Occipital lobe (tissue), 3 donors: ENCODE measurements at places on chromosomes 2 and 18. TPM values are rescaled to one million over a fixed set of nuclear protein-coding genes. Genes with fewer than 3 reads are reported as not detected.

GRCh38 chr2:99640635-99641151 lies 150.9 kb upstream of the REV1 start:
- DNase-seq: no peak

- no peak for DNase-seq
Measured at GRCh38 chr2:146579147-146579930, 1265.5 kb upstream of the ACVR2A start.

- DNase-seq: no peak
Measured at GRCh38 chr18:74108460-74108859, 39.2 kb downstream of the FBXO15 start.

DNA sequence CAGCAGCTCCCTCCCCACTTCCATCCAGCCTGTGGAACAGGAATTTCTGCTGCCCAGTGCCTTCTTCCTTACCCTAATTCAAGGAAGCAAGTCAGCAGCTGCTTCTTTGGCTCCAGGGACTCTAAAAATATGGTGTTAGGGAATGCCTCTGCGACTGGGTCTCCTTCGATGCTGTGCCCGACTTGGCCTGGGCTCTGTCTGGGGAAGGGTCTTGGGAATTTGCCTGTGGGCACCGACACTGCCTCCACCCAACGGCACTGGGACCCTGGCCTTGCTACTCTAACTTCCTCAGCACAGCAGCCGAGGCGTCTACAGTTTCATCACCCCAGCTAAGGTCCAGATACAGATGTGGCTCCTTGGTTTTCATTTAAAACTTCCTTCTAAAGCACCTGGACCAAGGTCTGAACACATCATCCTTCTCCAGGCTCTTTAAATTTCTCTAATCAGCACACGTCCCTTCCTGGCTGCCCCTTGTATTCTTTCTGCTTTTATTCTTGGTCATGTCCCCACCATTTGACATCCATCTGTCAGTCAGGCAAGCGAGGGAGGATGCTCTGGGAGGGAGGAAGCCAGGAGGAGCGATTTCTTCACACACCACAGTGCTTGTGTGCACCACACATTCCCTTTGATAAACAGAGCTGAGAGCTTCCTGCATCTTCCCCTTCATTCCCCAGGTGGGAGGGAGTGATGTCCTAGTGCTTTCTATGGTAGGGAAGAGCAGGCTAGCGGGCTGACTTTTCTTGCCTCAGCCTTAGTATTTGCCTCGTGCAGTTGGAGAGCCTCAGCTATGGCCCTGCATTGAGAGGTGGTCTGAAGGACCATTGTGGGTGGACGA lies 6.8 kb downstream of the LBH start:
- no peak for DNase-seq

GRCh38 chr18:76938619-76939018 lies 116.3 kb downstream of the ZNF236 start:
- DNase-seq: no peak

DNA sequence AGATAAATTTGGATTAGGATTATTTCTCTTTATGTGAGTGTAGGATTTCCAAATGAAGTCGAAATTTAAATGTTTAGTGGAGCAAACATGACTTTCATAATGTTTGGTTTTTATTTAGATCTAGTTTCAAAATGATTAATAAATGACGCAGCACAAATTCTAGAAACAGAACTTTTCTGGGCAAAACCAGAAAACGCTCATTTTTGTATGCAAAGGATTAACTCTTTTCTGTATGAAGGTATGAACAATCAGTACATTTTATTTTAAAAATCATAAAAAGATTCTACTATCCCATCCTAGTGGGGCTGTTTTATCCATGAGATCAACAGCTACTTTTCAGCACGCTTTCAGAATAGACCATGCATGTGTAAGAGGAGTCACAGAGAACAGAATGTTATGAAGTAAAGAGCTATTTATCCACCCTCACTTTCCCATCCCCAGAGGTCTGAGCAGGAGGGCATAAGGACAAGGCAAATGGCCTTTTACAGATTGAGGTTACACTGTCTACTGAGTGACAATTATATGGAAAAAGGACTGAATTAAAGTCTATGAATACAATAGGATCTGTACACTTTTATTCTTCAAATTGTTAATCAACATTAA lies 270.8 kb downstream of the ZEB2 start:
- no peak for DNase-seq

GRCh38 chr2:19541884-19542283 lies 183.5 kb upstream of the OSR1 start:
- no peak for DNase-seq

DNA sequence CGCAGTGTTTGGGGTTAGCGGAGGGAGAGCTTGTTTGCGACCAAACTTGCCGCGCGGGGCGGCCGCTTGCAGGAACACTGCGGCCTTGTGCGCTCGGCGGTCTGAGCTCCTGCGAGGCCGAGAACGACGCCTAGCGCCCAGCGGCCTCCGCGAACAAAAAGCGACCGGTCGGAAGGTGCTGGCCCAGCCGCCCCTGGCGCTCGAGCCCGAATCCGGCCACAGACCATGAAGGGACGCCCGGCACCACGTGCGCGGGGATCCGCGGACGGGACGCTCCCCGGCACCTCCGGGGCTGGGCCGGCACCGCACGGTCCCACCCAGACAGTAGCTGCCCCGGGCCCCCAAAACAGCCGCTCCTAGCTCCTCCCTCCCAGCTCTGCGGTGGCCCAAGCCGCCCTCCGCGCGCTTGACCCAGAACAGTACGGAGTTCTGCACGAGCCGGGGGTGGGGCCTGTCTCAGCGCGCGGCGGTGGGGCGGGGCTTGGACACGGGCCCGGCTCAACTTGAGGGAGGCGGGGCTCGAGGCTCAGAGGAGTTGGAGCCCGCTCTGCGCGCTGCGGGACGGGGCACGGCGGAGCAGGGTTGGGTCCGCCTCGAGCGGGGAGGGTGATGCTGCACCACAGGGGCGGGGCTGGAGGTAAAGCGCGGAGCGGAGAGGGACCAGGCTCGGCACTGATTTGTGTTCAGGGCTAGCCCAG lies 664 bp upstream of the IMPA2 start:
- DNase-seq: peak; percentile 94

- DNase-seq: no peak
Measured at GRCh38 chr18:13296867-13297574, 78.5 kb downstream of the LDLRAD4 start.

DNA sequence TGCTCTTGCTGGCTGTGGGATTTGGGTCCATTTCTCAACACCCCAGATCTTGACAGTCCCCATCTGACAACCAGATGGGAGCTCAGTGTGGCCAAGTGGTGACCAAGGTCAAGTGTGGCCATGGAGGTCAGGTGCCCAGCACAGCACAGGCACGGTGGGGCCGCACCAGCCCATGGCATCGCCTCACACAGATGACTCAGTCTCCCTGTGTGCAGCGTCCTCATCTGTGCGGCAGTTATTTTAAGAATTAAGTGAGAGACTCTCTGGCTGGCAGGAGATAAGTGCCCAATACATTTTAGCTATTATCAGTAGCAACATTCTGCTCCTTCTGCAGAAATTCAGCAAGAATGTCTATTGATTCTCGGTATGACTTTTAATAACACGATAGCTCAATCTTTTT lies 167.2 kb downstream of the DDX1 start:
- no peak for DNase-seq

GRCh38 chr2:207688597-207688996 lies 22.8 kb upstream of the CCNYL1 start:
- no peak for DNase-seq

GRCh38 chr2:120283649-120284048 lies 31.0 kb downstream of the RALB start:
- no peak for DNase-seq

GRCh38 chr2:151978709-151979108 lies 120.1 kb downstream of the CACNB4 start:
- no peak for DNase-seq

DNA sequence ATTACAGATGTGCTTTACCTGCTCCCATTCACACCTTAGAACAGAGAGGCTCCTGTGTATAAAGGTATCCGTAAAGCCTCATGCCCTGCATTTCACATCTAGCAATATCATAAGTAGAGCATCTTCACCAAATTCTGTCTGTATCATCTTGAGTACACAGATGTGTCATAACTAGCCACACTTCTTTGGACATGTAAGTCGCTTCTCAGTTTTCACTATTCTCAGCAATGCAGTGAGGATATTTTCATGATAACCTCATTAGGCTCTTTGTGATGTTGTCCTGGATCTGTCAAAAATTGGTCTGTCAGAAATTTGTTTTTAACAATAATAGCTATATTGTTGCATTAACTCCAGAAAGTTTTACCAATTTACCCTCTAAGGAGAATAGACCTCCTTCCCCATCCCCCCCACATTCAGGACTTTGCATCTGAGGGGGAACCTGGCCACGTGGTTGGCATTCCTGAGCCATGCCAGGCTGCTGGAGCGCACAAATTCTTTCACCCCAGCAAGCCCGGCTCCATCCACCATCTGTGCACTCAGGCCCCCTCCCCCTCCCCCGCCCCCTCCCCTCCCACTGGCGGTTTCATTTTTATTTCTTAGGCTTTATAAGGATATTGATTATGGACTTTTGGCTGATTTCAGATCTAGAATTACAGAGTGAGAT lies 34.1 kb downstream of the AGAP1 start:
- no peak for DNase-seq

DNA sequence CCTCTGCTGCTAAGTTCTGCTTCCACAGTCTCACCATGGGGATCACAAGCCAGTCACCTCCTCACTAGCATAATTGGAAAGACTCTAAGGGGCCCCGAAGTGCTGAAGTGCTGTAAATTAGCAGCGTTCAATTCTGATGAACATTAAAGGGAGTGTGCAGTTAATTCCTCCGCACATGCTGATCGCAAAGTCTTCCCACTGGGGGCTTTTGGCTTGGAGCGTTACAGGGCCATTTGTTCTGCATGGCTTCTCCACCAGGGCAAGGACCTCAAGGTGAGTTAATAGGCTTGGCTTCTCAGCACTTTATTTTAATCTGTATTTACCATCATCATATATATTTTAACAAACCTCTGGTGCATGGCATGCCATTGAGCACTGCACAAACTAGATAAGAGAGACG lies 216.3 kb upstream of the PARD3B start:
- DNase-seq: no peak

DNA sequence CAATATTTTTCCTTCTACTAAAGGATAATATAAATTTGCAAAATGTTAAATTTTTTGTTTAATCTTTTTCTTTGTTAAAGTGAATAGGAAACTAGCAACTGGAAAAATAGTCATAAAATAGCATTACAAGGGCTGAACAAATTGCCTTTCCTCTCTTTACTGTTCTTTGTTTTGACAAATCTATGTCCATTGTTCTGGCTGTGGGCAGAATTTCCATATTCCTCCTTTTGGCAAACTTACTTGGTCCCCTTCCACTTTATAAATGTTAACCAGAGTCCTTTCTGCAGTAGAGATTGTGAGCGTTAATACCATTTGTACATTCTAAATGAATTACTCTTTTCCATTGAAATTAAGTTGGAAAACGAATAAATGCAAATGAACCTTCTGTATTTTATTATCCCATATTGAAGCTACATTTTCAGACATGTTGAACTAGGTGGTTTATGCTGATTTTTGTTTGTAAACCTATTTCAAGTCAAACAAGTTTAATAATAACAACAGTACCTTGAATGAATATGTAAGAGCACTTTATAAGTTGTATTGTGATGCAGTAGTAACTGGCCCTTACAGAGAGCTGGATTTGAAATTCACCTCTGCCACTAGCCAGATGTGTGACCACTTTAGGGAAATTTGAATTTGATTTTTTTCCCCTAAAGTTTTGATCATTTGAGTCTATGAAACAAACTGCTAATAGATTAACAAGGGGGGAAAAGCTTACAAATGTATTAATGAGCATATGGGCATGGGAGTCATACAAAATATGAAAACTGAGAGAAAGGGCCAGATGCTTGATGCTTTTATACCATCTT lies 3.3 kb downstream of the RNF125 start:
- DNase-seq: no peak

ANKRD30BL gene
- total RNA-seq: 27.9 TPM

CYP27A1 gene
- 2.8 TPM for total RNA-seq

SATB2 gene
- 532 TPM for total RNA-seq

SNED1 gene
- total RNA-seq: 3.3 TPM

INO80B gene
- 15.3 TPM for total RNA-seq

COL4A3 gene
- 0.16 TPM for total RNA-seq

NTSR2 gene
- total RNA-seq: 0.31 TPM

IL1RL2 gene
- 0.47 TPM for total RNA-seq

PAX8 gene
- total RNA-seq: not detected

BOLL gene
- not detected for total RNA-seq
